ENCODE measurements at places on chromosomes 2 and 18. TPM values are rescaled to one million over a fixed set of nuclear protein-coding genes. Genes with fewer than 3 reads are reported as not detected.

Gene MLPH
- total RNA-seq, result 327 TPM

Gene CRIM1
- total RNA-seq, result 184 TPM

Gene RNF144A
- 8.1 TPM for total RNA-seq

Gene TMEM182
- 3.4 TPM for total RNA-seq

Gene TEKT4
- not detected for total RNA-seq

Gene CTLA4
- total RNA-seq, result not detected

Gene VWC2L
- total RNA-seq, result not detected

Gene SLC9A4
- total RNA-seq, result not detected

Gene PLEK
- not detected for total RNA-seq

Gene ITGA4
- total RNA-seq, result 2.5 TPM

Gene RESP18
- not detected for total RNA-seq

Gene COLEC11
- 0.70 TPM for total RNA-seq

Gene YPEL5
- total RNA-seq, result 54.9 TPM

Gene LRRTM1
- not detected for total RNA-seq

Gene VWA3B
- 0.33 TPM for total RNA-seq

Gene IL18RAP
- total RNA-seq, result not detected
